WERI-Rb-1 (cell line): ENCODE measurements at places on chromosomes 7 and 10.

GRCh38 chr10:79241990-79242619 lies 105.2 kb upstream of the PPIF start:
- peak; percentile 56 for DNase-seq

GRCh38 chr7:27150568-27151340 lies 1.6 kb downstream of the HOXA3 start:
- peak; percentile 68 for DNase-seq

DNA sequence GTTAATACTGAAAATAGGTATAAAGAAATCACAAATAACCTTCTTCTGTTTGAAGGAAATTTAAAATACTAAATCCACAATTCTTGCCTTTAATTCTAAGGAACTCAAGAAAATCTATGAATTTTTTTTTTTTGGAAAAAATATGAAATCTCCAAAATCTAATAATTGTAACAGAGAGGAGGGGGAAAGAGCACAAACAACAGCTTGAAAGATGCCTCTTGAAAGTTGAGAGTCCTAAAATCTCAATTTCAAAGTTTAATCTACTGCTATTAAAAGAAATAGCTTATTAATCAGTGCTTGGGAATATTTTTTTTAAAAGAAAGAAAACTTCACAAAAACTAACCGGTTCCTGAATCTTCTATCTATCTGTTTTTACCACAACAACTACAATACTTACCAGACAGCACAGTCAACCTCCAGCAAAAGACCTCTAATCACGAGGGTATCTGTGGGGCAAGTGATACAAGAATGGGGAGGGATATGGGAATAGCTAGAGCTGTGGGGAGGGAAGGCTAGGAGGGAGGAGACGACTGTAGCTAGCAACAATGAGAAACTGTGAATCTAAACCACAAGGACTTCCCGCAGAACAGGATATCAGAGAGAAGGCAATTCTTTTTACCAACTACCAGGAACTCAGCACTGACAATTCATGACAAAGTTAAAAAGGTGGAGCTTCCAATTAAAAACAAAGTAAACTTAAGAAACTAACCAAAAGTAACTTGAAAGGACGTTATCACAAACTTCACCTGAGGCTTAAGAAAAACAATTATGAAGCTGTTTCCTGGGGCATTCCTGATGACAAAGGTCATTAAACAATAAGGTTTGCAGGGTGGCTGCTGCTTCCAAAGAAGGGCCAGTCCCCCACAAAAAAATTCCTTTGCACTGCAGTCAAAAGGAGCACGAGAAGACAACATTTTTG lies at the start of gene USP54:
Gene USP54 (minus strand): TSS at position 462 of the 919 bp plus-strand sequence. CDS start 15,684 bp downstream, outside the sequence.
- DNase-seq = no peak

- no peak for DNase-seq
These were observed 295.8 kb upstream of the MTPN start for GRCh38 chr7:136272934-136273333.

DNA sequence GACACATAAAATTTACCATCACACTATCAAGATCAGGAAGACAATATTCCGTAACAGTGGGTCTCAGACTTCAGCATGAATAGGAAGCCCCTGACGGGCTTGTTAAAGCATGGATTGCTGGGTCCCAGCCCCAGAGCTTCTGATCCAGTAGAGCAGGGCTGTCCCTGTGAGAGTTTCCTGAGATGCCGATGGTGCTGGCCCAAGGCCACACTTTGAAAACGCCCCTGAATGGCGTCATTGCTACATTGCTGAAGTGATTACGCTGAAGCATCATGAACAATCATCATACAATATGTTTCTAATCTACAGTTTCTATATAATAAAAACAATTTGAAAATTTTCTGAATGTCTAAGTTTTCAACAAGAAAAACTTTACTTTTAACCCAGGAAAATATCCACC lies 38.0 kb upstream of the TMEM72 start:
- no peak for DNase-seq

DNA sequence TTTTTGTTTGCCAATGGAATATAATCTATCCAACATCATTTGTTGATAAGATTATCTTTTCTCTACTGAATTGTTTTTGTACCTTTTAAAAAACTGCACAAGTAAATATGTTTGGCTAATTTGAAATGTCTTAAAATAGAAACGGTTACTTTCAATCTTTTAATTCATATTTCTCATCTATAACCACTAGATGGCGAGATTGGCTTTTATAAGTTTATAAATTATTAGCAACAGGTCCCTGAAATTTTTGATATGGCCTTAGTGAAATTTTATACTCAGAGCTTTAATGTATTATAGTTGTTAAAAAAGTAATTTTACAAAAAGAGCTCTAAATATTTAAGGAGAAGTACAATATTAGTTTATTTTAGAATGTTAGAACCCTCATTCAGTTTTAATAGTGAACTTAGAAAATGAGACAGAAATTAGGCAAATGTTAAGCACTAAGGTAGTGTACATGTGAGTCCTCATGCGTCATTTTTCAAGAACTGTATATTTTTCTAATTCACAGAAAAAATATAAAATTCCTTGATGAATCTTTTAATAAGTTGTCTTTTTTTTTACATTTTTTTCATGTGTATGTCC lies 592.5 kb downstream of the ARL4A start:
- DNase-seq = no peak

DNA sequence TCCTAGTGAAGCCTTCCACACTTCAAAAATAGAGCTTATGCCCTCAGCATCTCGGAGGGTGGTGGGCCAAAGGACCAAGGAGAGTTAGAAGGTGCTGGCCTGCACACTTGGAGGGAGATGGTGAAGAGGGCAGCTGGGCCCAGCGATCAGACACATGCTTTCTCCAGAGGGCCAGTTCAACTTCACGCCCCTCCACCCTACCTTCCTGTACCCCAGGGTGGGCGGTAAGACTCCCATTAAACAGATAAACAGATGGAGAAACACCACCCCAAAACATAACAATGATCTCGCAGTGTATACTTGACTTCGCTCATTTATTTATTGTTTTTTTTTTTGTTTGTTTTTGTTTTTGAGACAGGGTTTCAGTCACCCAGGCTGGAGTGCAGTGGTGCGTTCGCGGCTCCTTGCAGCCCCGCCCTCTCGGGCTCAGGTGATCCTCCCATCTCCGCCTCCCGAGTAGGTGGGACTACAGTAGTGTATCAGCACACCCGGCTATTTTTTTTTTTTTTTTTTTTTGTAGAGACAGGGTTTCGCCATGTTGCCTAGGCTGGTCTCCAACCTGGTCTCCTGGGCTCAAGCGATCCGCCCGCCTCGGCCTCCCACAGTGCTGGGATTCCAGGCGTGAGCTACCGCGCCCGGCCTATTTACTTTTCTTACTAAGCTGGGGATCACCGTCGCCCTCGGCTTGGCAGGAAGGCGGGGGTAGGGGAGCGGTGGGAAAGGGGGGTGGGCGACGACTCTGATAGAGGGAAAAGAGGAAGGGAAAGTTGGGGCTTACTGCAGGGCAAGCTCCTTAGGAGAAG lies 1.8 kb downstream of the C10orf95 start:
- peak; percentile 83 for DNase-seq

GRCh38 chr10:100306861-100307260 lies 20.4 kb upstream of the BLOC1S2 start:
- DNase-seq = no peak

GRCh38 chr7:108340856-108341411 lies 115.3 kb downstream of the NRCAM start:
- no peak for DNase-seq

- DNase-seq = no peak
These were observed 40.4 kb upstream of the ABLIM1 start for GRCh38 chr10:114698271-114699061.

- DNase-seq = no peak
These were observed 69.1 kb downstream of the ZNF438 start for GRCh38 chr10:30962522-30962921.

GRCh38 chr7:112981966-112982365 lies 104.7 kb downstream of the GPR85 start:
- no peak for DNase-seq

- no peak for DNase-seq
These were observed 300.0 kb upstream of the C7orf33 start for GRCh38 chr7:148290538-148290937.

GRCh38 chr10:7310076-7310475 lies 100.8 kb downstream of the SFMBT2 start:
- DNase-seq = no peak

DNA sequence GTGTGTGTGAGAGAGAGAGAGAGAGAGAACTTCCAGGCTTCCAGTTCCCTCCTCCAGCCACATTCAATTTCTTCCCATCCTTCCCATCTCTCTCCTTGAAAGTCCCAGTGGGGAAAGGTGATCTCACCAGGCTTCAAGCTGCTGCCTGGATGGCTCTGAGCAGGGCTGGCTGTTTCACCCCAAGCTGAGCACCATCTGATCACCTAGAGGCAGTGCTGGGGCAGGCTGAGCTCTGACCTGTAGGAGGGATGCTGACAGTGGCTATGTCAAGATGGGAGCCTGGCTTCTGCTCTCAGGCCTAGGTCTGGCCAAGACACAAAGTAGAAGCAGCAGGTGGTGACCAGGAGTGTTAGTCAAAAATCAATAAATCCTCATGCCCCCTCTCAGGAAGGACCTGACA lies 370.8 kb downstream of the PLXNA4 start:
- DNase-seq = peak; percentile 46

GRCh38 chr7:53252539-53252938 lies 217.1 kb downstream of the POM121L12 start:
- no peak for DNase-seq

DNA sequence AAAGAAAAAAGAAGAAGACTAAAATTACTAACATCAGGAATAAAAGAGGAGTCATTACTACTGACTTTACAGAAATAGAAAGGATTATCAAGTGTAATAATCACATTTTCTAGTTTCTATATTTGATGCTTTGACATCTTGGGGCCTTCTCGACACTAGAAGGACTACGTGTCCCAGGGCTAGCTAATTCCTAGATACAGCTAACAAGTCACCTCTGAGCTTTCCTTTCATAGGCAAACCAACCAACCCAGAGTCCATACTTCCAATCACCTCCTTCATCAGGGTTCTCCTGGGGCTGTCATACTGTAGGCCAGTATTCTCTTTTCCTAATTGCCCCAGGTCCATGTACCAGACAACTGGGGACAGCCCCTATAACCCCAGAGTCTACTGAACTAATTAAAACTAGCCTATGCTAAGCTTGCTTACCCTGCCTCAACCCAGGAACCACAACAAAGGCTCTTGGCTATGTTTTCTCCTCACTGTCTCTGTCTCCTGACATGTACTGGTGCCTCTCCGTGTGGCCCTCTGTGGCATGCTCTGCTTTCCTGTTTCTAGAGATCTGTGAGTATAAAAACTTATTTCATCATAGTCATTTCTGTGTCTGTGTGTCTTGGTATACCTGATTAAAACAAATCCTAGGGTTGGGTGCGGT lies 6.7 kb upstream of the PARP12 start:
- DNase-seq = no peak

DNA sequence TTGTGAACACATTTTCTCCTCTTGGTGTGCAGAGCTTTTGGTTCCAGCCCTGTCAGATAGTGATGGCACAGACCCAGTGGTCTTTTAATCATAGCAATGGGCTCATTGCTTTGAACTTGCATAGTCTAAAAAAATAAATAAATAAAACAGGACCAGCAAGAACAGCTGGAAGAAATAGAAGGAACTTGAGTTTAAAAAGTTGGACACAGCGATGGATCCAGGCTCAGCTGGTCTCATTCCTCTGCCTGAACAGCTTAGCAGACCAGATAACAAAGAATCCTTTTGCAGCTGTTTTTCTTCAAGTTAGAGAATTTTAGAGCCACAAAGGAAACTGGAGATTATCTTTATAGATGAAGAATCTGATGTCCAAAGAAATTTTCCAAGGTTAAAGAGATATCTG lies 1005.6 kb downstream of the LRMDA start:
- no peak for DNase-seq

DNA sequence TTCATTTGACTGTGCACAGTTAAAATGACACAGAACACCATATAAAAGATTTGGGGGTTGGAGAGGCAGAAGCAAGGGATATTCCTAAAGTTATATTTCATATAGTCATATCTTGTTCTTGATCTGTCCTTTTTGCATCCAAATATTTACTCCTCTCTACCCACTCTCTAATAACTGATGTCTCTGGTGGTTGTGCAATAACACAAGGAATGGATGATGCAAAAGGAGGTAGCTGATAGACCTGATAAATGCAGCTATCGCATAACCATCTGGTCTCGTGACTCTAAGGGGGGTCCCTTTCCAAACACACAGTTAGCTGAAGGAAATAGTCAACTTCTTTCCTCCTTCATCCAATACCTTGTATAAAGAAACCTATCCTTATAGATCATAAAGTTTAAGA lies 123.1 kb downstream of the POLR1F start:
- DNase-seq = no peak

GRCh38 chr10:72511459-72511858 lies 114.4 kb downstream of the MICU1 start:
- no peak for DNase-seq

- no peak for DNase-seq
These were observed 140.1 kb downstream of the DYNC2I1 start for GRCh38 chr7:158996214-158997109.

- DNase-seq = no peak
These were observed 569.3 kb downstream of the KCNMA1 start for GRCh38 chr10:77068272-77068671.

DNA sequence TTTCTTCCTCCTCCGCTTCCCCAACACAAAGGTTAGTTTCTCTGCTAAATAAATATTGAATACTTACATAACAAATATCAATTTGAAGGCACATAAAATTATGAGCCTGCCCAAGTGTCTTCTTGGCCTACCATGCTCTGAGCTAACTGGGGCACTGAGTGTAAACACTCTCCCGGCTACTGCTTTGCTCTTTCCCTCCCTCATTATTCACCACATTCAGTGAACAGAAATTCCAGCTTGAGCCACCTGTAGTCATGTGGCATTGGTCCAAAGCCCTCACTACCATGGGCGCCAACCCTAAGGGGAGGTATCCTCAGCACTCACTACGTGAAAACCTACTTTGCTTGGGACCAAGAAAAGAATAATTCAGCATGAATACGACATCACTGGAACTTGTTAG lies 409.0 kb downstream of the KCNMA1 start:
- no peak for DNase-seq

GRCh38 chr10:91800182-91800581 lies 2.0 kb downstream of the TNKS2 start:
- no peak for DNase-seq

- peak; percentile 38 for DNase-seq
These were observed 2.0 kb downstream of the HOXA11 start for GRCh38 chr7:27182861-27183681.

GRCh38 chr10:19325581-19325980 lies 277.0 kb downstream of the MALRD1 start:
- DNase-seq = no peak

- no peak for DNase-seq
These were observed 1.0 kb downstream of the EIF3B start for GRCh38 chr7:2355705-2356008.

DNA sequence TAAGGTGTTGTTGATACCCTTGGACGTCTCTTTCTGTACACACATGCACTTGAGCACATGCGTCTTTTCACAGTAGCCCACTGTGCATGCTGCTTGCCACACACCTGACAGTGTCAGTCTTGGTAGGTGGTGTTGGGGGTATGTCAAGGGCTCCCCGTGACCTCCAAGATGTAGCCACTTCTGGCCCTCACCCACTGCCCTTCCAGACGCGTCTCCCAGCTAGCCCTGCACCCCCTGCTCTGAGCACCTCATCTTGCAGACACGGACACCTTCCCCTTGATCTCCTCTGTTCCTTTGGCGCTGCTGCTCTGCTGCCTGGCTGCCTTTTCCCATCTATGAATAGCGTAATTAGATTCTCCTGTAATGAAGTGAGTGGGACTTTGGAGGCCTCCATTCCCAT lies 75.2 kb upstream of the TNS3 start:
- no peak for DNase-seq

- peak; percentile 33 for DNase-seq
These were observed 28.6 kb downstream of the OGDH start for GRCh38 chr7:44634839-44635591.
